CD4-positive, alpha-beta T cell treated with Interleukin-17A for 1 hour (primary cell): ENCODE measurements at places on chromosomes 1 and 21.
A peak's percentile ranks its signal among the peaks of the same experiment; 100 is the strongest.

DNA sequence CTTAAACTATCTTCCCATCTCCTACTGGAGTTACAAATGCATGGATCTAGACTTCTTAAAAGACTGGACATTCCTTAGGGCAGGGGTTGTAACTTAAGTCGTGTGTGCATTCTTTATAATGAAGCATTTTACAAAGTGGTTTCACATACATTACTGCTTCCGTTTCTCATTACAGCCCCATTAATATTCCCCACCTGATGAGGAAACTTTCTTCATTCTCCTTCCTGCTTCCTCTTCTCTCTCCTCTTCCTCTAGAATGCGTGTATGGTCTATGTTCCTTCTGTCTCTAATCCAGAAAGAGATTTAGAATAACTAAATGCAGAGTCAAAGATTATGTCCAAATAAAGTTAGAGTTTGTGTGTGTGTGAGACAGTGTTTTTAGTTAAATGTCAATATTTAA is 1.8 kb upstream of the CAP1 start:
- no peak for DNase-seq

GRCh38 chr1:93324486-93325464 is 20.9 kb upstream of the DR1 start:
- DNase-seq, result no peak

- no peak for DNase-seq
Observed at GRCh38 chr1:34408011-34408410, 231.3 kb downstream of the C1orf94 start.

DNA sequence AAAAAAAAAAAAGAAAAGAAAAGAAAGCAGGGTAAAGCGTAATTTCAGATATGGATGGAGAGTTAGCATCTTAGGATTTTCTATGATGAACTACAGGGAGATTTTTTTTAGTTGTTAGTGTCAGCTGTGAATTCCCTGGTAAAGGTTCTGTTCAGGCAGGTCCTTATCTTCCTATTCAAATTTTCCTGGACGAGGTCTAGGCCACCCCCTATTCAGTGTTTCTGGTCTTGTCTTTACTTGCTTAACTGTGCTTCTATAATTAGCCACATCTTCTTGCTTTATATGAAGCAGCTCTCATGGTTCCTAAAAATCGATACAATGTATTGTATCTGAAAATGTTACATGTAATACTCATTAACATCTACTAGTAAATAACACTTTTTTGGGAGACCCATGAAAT is 157.8 kb downstream of the LHX8 start:
- no peak for DNase-seq

- DNase-seq, result no peak
Observed at GRCh38 chr1:15538771-15539170, 12.1 kb downstream of the DNAJC16 start.

DNA sequence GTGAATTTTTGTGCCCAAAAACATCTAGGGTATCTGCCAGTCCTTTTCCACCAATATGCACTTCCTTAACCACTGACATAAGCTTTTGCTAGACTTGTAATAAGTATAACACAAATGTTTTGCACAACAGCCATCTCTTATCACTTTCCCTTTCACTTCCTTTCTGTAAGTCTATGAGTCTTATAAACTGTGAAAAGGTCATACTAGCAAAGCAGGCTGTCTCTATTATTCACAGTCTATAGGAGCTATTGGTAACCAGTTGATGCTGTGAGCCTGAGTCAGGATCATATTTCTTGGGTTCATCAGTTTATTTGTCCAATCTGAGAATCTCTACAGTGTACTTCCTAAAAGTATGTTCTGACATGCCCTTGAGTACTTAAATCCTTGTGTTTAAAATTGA is 172.6 kb downstream of the CHRM3 start:
- no peak for DNase-seq

DNA sequence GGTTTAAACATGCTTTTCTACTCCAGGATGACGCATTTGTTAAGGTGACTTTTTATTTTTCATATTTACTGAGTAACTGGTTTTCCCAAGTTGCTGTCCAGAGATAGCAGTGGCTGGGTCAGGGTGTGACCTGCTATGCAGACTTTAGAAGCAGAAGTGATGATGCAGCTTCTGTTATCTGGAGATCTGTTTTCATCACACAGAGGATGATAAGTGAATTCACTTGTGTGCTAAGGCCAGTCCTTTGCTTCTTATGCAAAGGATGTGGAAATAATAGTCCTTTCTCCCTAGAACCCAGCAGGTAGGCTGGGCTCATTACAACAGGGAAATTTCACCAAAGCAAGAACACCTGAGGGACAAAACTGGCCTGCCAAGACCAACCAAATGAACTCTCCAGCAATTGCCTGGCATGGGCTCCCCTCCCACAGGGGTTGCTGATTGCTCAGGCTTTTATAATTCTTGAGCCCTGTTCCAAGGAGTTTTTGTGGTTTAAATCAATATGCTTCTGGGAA is 97.8 kb upstream of the LPGAT1 start:
- DNase-seq, result no peak

- no peak for DNase-seq
Observed at GRCh38 chr1:190000365-190000872, 477.2 kb downstream of the BRINP3 start.

DNA sequence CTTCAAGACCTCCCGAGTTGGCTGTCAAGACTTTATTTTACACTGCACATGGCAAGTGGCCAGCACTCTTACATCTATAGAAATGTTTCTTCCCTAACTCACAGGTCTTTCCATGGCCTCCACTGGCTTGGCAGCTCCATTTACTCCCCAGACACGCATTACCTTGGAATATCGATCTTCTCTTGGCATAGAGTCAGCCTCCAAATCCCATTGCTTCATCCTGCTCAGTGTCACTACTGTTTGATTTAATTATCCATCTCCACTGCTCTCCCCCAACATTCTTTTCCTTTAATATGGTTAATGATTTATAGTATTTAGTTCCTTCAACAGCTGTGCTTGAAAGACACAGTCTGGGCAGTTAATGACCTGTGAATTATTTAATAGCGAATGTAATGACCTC is 241.2 kb upstream of the MAP1LC3C start:
- DNase-seq, result no peak

DNA sequence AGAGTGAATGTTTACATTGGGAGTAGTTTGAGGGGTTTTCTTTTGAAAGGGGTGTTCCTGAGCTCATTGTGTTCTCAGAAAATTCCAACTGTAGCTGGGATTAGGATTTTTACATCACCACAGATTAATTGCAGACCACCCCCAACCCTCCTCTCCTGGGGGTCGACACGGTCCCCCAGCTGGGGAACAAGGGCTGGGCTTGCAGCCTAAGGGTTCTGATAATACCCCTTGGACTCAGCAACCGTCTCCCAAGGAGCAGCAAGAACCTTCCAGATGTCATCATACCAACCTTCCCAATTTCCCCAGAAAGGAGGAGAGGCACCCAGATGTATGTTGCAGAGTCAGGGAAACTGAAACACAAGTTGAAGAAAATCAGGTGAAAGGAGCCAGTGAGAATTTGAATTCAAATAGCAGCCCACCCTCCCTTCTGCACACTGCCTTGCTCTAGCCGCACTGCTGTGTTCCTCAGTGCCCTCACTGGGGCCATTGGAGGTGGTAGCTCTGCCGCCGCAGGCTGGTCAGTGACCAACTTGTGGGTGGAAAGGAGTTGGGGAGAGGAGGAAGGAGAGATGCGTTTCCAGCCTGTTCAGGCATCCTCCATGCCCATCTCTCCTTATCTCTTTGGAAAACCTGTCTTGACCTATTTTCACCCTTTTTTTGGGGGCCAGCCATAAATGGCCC is 14.7 kb upstream of the IGFN1 start:
- no peak for DNase-seq

GRCh38 chr1:173917149-173917548 is at the start of gene SERPINC1:
SERPINC1 (minus strand) TSS chr1:173917327; CDS start chr1:173917259, 68 bp downstream.
- DNase-seq, result no peak

DNA sequence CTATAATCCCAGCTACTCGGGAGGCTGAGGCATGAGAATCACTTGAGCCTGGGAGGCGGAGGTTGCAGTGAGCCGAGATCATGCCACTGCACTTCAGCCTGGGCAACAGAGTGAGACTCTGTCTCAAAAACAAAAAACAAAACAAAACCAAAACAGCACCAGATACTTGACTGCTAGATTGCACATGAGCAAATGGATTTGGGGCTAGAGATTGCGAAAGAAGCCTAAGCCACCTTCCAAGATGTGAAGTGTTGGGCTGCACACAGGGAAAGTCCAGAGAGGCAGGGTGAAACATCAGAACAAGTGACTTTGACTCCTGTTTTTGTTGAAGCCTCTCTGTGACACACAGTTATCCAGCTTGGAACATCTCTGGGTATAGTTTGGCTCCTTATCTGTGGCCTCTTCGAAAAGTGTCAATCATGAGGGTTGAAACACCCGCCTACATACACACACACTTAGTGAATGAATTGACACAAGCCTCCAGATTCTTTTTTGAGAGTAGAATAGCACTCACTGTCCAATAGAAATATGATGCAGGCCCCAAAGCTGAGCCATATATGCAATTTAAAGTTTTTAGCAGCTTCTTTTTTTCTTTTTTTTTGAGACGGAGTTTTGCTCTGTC is 34.2 kb upstream of the GPR137B start:
- DNase-seq, result no peak

DNA sequence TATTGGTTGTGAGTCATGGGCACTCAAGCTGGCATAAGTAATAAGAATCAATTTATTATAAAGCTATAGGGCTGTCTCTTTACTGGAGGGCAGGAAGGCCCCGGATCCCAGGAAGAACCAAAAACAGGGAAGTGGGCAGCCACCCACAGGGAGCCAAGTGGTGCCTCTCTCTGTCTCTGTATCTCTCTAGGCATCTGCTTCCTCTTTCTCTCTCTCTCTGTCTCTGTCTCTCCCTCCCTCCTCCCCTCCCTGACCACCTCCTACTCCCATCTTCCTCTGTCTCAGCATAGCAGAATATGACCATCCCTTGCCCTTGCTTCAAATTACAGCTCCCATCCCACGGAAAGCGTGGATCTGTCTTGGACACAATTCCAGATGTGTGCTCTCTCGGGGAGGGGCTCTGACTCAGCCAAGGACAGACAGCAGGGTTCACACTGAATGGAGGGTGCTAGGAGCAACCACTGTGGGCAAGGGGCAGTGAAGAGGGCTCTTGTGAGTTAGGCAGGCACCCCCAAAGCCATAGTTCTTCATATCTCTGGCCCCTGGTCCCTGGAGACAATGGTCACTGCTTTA is 80.4 kb upstream of the LPGAT1 start:
- no peak for DNase-seq

- DNase-seq, result no peak
Observed at GRCh38 chr1:216721863-216722262, 1.4 kb downstream of the ESRRG start.

DNA sequence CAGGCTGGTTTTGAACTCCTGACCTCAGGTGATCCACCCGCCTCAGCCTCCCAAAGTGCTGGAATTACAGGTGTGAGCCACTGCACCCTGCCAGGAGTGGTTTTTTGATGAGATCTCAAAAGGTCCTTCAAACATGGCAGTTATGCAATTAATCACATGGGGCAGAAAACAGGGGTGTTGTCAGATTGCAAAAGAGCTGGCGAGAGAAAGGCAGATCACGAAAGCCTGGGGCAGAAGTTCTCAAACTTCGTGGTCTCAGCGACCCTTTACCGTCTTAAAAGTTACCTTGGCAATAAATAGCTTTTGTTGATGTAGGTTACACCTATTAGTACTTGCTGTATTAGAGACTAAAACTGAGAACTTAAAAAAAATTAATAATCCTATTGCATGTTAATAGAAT is 16.1 kb downstream of the CNR2 start:
- DNase-seq, result no peak

GRCh38 chr1:40301541-40302299 is 15.4 kb downstream of the COL9A2 start:
- no peak for DNase-seq

DNA sequence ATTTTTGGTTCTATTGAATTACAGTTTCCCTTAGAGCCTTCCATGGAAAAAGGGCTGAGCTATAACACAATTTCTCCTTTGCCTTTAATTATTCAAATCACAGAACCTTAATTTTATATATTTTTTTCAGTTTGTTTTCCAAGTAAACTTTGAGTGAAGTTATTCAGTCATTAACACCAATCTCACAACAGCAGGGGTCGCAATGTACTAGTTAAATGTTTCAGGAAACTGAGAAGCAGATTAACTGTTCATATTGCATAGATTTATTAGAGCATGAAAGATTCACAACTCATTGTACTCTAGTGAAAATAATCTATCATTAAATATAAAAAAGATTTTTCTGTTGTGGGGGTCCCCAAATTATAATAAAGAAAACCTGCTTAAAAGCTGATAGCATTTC is 64.1 kb downstream of the KIFAP3 start:
- DNase-seq, result peak; percentile 28

DNA sequence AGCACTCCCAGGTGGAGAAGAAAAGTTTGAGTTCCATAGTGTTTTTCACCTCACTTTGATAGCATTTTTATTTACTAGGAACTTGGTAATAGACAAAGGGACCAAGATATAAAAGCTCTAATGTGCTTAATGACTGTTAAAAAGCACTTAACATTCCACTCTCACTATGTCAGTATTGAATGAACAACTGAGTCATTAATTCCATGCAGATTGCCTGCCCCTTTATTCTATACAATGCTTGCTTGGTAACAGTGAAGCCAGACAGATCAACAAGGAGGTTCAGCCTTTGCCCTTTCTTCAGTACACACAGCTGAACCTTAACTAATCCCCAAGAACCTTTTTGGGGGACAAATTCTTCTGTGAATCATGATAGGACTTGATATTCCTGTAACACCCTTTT is 425.5 kb downstream of the NUF2 start:
- DNase-seq, result no peak

- DNase-seq, result no peak
Observed at GRCh38 chr1:87820668-87821334, 492.1 kb downstream of the LMO4 start.

- no peak for DNase-seq
Observed at GRCh38 chr21:18468790-18469189, 65.2 kb upstream of the TMPRSS15 start.

DNA sequence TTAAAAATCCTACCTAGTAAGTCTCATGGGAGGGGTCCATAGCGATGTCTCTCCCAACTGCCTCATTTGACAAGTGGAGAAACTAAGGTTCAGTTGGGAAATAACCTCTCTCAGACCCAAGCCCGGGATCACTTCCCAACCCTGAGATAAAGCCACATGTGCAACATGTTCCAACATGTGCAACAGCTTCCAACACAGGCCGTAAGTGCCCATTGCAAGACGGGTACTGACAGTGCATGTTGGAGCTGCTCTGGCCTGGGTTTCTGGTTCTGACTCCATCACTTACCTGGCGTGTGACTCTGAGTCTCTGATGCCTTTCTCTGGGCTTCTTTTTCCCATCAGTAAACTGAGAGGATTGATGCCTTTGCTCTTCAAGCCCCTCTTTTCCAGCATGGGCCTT is 38.0 kb upstream of the FOXO6 start:
- DNase-seq, result no peak

DNA sequence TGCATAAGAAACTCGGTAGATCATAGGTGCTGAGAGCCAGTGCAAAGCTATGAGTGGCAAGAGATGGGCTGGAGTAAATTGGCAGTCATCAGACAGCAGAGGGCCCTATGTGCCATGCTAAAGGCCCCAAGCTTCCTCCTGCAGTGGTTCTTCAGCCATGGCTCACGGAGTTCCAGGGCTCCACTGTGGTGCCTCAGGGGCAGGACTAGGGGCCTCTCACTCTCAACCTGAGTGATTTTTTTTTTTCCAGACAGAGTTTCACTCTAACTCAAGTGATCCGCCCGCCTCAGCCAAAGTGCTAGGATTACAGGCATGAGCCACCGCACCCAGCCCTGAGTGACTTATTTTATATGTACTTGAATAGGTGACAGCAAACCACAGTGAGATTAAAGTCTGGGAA is 10.4 kb upstream of the GJA8 start:
- no peak for DNase-seq

- DNase-seq, result no peak
Observed at GRCh38 chr1:74963120-74963519, 171.1 kb upstream of the LHX8 start.
